Bladder microvascular endothelial cell (primary cell): ENCODE measurements at places on chromosomes 3 and 15. TPM values are rescaled to one million over a fixed set of nuclear protein-coding genes. Genes with fewer than 3 reads are reported as not detected.

FSIP1 gene
- 0.16 and 1.2 TPM in 2 replicates for total RNA-seq

TUSC7 gene
- total RNA-seq = not detected in 2 replicates

CELSR3 gene
- total RNA-seq = 0.49 and 0.82 TPM in 2 replicates

PXYLP1 gene
- total RNA-seq = 0.32 and 0.76 TPM in 2 replicates

DAG1 gene
- 23.2 and 53.4 TPM in 2 replicates for total RNA-seq

RTP3 gene
- not detected in 2 replicates for total RNA-seq

GRM2 gene
- total RNA-seq = 0.06 TPM in 1 of 2 replicates, not detected in the other

ELL3 gene
- total RNA-seq = 3.1 and 5.4 TPM in 2 replicates

P2RY13 gene
- total RNA-seq = not detected in 2 replicates

ALPK3 gene
- total RNA-seq = 9.4 and 104 TPM in 2 replicates

SCG5 gene
- 0.49 and 0.82 TPM in 2 replicates for total RNA-seq

IFT57 gene
- total RNA-seq = 16.2 and 26.1 TPM in 2 replicates

PCBP4 gene
- total RNA-seq = 20.2 and 45.4 TPM in 2 replicates

MYO1E gene
- 70.3 and 135 TPM in 2 replicates for total RNA-seq

CCR4 gene
- 0.16 and 0.25 TPM in 2 replicates for total RNA-seq

PRSS50 gene
- total RNA-seq = not detected in 2 replicates

CRYGS gene
- total RNA-seq = 0.49 and 2.4 TPM in 2 replicates

CXCR6 gene
- total RNA-seq = not detected in 2 replicates

STAG1 gene
- 31.6 and 42.5 TPM in 2 replicates for total RNA-seq

ISLR gene
- total RNA-seq = 0.06 and 0.32 TPM in 2 replicates

CCR2 gene
- total RNA-seq = not detected in 2 replicates

PLCB2 gene
- 0.13 and 0.16 TPM in 2 replicates for total RNA-seq

GOLGA6D gene
- under 0.01 TPM in 1 of 2 replicates, not detected in the other for total RNA-seq

ROPN1B gene
- not detected in 2 replicates for total RNA-seq

MBD4 gene
- total RNA-seq = 19.3 and 30.5 TPM in 2 replicates

SPATA16 gene
- total RNA-seq = not detected in 2 replicates

TM4SF4 gene
- total RNA-seq = not detected in 2 replicates

CCR9 gene
- not detected in 2 replicates for total RNA-seq

CLDN16 gene
- total RNA-seq = 0.06 TPM in 1 of 2 replicates, not detected in the other

SERINC4 gene
- total RNA-seq = not detected in 2 replicates
